ENCODE measurements at places on chromosomes 5 and 9.

- DNase-seq: no peak
Measured at GRCh38 chr5:1831677-1832313, 30.6 kb downstream of the NDUFS6 start.

DNA sequence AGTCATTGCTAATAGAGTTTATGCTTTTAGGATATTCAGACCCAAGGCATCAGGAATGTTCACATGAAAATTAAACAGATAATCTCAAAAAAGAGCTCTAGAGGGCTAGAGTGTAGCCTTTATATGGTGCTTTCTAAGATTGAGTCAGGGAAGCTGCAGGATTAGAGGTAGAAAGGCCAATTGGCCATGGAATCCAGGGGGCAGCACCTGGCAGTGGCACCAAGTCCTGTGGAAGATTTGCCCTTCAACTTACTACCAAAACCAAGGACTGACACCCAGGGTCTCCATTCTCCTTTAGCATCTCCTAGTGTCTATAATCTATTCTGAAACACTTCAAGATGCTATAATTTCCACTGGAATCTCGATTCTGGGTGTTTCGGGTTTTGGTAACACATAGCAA lies 112.4 kb downstream of the ACER2 start:
- no peak for DNase-seq

- peak; percentile 14 for DNase-seq
Measured at GRCh38 chr5:67156976-67157583, 39.5 kb downstream of the CD180 start.

DNA sequence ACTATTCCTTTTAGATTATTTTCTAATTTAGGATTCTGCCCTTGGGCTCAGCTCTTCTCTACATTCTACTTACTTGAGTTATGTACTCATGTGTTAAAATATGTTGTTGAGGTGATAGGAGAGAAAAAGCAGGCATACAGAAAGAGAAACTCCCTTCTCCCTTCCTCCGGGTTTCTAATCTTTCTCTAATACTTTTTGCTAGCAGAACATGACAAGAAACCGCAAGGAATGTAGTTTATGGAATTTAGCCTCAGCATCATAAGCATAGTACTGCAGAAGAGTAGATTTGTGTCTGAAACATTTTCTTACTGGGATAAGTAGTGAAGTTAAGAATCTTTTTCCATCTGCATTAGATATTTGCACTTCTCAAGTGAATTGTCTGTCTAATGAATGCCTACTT lies 139.5 kb upstream of the CYLC2 start:
- DNase-seq: peak; percentile 1

- DNase-seq: no peak
Measured at GRCh38 chr9:134348404-134349155, 22.3 kb downstream of the RXRA start.

Data from fibroblast of skin of right quadriceps (primary cell).